T-helper 2 cell treated with Interferon-gamma antibody and Interleukin-4, amounts not matched to agents 5 μg/mL and 100 μg/mL, for 36 hours (primary cell): ENCODE measurements at places on chromosomes 6 and 20.

GRCh38 chr20:48034751-48035150, 249.5 kb upstream of the SULF2 start:
- H3K27ac ChIP-seq = no peak overlapping the region
- no peak overlapping the region for H3K4me3 ChIP-seq
- DNase-seq = no peak
- H3K27me3 ChIP-seq = no peaks in the 10 kb centered on the region

GRCh38 chr20:63568170-63568981, 5.7 kb downstream of the HELZ2 start:
- no peak overlapping the region for H3K27ac ChIP-seq
- H3K4me3 ChIP-seq = peak overlapping the region; percentile 77
- DNase-seq = no peak
- peaks cover 10% of the 10 kb centered on the region for H3K4me1 ChIP-seq
- peaks cover 6% of the 10 kb centered on the region for H3K36me3 ChIP-seq

DNA sequence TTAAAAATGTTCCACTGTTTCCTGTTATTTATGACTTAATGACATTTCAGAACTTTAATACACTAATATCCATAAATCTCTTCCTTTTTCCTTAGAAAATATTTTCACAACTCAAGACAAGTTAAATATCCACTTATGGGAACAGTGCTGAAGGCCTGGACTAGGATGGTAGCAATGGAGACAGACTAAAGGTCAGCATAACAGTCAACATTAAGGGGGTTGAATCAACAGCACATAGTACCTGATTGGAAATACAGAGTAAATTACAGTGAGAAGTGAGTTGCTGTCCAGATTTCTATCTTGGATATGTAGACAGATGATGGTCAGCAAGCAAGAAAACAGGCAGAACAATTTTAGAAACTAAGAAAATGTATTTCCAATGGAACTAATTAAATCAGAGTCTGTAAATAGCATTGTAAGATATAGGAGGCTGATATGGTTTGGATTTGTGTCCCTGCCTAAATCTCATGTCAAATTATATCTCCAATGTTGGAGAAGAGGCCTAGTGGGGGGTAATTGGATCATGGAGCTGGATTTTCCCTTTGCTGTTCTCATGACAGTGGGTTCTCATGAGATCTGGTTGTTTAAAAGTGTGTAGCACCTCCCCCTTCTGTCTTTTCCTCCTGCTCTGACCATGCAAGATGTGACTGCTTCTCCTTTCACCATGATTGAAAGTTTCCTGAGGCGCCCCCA, 682.7 kb downstream of the MAFB start:
- DNase-seq = no peak
- no peaks in the 10 kb centered on the region for H3K36me3 ChIP-seq
- no peak overlapping the region for H3K27ac ChIP-seq
- H3K27me3 ChIP-seq = no peaks in the 10 kb centered on the region

DNA sequence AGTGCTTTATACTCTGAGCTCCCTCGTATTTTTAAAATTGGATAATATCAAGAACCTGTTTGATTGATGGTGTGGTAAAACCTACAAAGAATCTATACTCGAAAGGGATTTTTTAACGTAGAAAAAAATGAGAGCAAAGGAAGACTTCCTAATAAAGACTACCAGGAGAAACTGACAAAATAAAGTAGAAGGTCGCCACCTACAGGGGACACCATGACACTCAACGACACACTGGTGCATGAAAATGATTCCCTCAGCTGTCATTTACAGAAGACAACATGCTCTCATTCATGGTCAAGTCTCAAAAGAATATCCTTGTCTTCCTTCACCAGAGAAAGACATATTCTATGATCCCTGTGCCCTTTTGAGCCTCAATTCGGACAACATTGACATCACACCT, 10.1 kb upstream of the NHSL1 start:
- H3K4me1 ChIP-seq = no peaks in the 10 kb centered on the region
- H3K36me3 ChIP-seq = no peaks in the 10 kb centered on the region
- H3K27ac ChIP-seq = no peak overlapping the region
- no peak overlapping the region for H3K4me3 ChIP-seq
- DNase-seq = no peak

- peak overlapping the region; percentile 1 for H3K4me3 ChIP-seq
- H3K36me3 ChIP-seq = no peaks in the 10 kb centered on the region
- peak overlapping the region; percentile 17 for H3K27ac ChIP-seq
- DNase-seq = peak; percentile 61
These were observed 61.1 kb upstream of the CCN6 start for GRCh38 chr6:111992851-111993250.

GRCh38 chr20:20331156-20331555, 36.7 kb upstream of the INSM1 start:
- peaks cover 4% of the 10 kb centered on the region for H3K4me1 ChIP-seq
- DNase-seq = no peak
- no peak overlapping the region for H3K27ac ChIP-seq
- H3K4me3 ChIP-seq = no peak overlapping the region
- H3K27me3 ChIP-seq = peaks cover 9% of the 10 kb centered on the region

DNA sequence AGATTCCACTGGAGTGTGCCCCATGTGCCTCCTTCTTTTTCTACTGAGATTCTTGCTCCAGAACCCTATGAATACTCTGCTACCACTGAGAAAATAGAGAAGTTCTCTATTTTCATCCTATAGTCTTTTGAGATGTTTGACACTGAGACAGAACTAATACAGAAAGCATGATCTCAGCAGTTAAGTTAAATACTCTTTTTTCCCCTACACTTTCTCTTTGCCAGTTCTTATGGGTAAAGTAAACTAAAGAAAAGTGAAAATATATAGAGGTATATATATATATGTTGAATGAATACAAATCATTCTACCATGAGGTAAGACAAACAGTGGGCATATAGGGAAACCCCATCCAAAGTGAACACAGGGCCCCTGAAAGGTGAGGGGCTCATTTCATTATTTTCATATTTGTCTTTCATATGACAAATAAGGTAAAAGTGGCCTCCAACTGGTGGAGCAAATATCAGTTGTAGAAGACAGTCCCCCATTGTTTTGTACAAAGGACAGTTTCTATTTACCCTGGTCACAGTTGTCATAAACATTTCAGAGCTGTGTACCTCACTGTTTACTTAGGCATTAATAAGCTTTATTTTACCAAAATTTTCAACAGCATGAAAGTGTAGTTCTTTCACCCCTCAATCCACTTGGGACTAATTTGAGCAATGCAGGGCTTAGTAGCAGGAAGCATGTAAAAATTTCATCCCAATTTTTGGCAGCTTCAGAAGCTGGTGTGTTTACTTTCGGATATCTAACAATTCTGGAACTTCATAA, 188.3 kb upstream of the MARCKS start:
- DNase-seq = no peak
- no peak overlapping the region for H3K27ac ChIP-seq
- no peaks in the 10 kb centered on the region for H3K4me1 ChIP-seq
- no peak overlapping the region for H3K4me3 ChIP-seq

GRCh38 chr20:4661191-4661590, 60.5 kb upstream of the PRND start:
- H3K4me3 ChIP-seq = peak overlapping the region; percentile 32
- peaks cover 15% of the 10 kb centered on the region for H3K27me3 ChIP-seq
- H3K36me3 ChIP-seq = peaks cover 12% of the 10 kb centered on the region
- no peak for DNase-seq
